ENCODE measurements at places on chromosomes 13 and 19. TPM values are rescaled to one million over a fixed set of nuclear protein-coding genes. Genes with fewer than 3 reads are reported as not detected.

Gene NBEA
- 52.5 TPM for total RNA-seq

Gene DAND5
- total RNA-seq = not detected

Gene NKPD1
- total RNA-seq = not detected

Gene OR10H1
- total RNA-seq = not detected

Gene SOHLH2
- total RNA-seq = not detected

Gene GPC5
- 0.24 TPM for total RNA-seq

Gene ACTMAP
- 6.1 TPM for total RNA-seq

Gene ZNF222
- total RNA-seq = 9.1 TPM

Gene C2CD4C
- 2.4 TPM for total RNA-seq

Gene GATAD2A
- total RNA-seq = 28.1 TPM

Gene PTH2
- total RNA-seq = not detected

Gene SLC10A2
- not detected for total RNA-seq

Gene ATXN8OS
- not detected for total RNA-seq

Gene IL12RB1
- total RNA-seq = 0.61 TPM

Gene PTPRH
- 0.29 TPM for total RNA-seq

Gene WDR87
- total RNA-seq = not detected

Gene KIR2DL4
- total RNA-seq = not detected

Gene LMTK3
- not detected for total RNA-seq

Gene SIGLEC8
- total RNA-seq = not detected

Gene LILRB1
- total RNA-seq = 3.9 TPM

Gene NLRP12
- total RNA-seq = 0.90 TPM

Gene ZNF737
- total RNA-seq = 44.4 TPM

Gene ZNF112
- total RNA-seq = 6.2 TPM

Gene OLFM2
- total RNA-seq = not detected

Gene LGALS4
- 0.51 TPM for total RNA-seq

Gene CEACAM4
- not detected for total RNA-seq

Gene ZSWIM4
- 0.26 TPM for total RNA-seq

Gene TNNT1
- total RNA-seq = not detected

Gene TBXA2R
- 7.3 TPM for total RNA-seq

Gene OR4F17
- total RNA-seq = not detected

Gene MEDAG
- 20.8 TPM for total RNA-seq

Gene UCHL3
- total RNA-seq = 17.4 TPM

Gene SLC7A9
- total RNA-seq = 1.1 TPM

Gene RAD23A
- 105 TPM for total RNA-seq

Gene COL5A3
- 38.5 TPM for total RNA-seq

Gene TPRX1
- not detected for total RNA-seq

Gene SBK3
- 0.35 TPM for total RNA-seq

Gene SPACA4
- not detected for total RNA-seq

Gene AP1M1
- 39.5 TPM for total RNA-seq

Gene SRRM5
- not detected for total RNA-seq

Gene REEP6
- total RNA-seq = 0.76 TPM

Gene C1QTNF9
- 0.28 TPM for total RNA-seq

Gene B3GNT8
- not detected for total RNA-seq

Gene CGB2
- total RNA-seq = not detected

Gene TNFSF11
- not detected for total RNA-seq

Gene TUBA3C
- not detected for total RNA-seq

Gene RDH8
- total RNA-seq = not detected

Gene RUBCNL
- 11.8 TPM for total RNA-seq

Gene FOXA3
- total RNA-seq = not detected

Gene IQCN
- total RNA-seq = 2.1 TPM
